ENCODE measurements at places on chromosomes 3 and 15. TPM values are rescaled to one million over a fixed set of nuclear protein-coding genes. Genes with fewer than 3 reads are reported as not detected.

The SMCO1 gene
- not detected for total RNA-seq

The FILIP1L gene
- total RNA-seq = 10.8 TPM

The AMT gene
- 0.56 TPM for total RNA-seq

The CFAP44 gene
- 3.0 TPM for total RNA-seq

The APOD gene
- total RNA-seq = 5.5 TPM

The CLEC3B gene
- 0.75 TPM for total RNA-seq

The ZNF654 gene
- total RNA-seq = 13.4 TPM

The REC114 gene
- total RNA-seq = not detected

The SLC15A2 gene
- 0.26 TPM for total RNA-seq

The UCN2 gene
- 0.31 TPM for total RNA-seq

The ZNF592 gene
- 13.7 TPM for total RNA-seq

The NANOGP8 gene
- total RNA-seq = not detected

The SGO1 gene
- 0.05 TPM for total RNA-seq

The TTLL13 gene
- not detected for total RNA-seq

The GPR160 gene
- total RNA-seq = 0.31 TPM

The P2RY12 gene
- not detected for total RNA-seq

The ACY1 gene
- 44.5 TPM for total RNA-seq

The ERICH6 gene
- not detected for total RNA-seq

The MCF2L2 gene
- 0.64 TPM for total RNA-seq

The SCG3 gene
- total RNA-seq = not detected

The TMEM108 gene
- 20.7 TPM for total RNA-seq

Data from myocyte (in vitro differentiated cells).